ENCODE measurements at places on chromosomes 3 and 15. TPM values are rescaled to one million over a fixed set of nuclear protein-coding genes. Genes with fewer than 3 reads are reported as not detected.

Gene PLA2G4D
- total RNA-seq: not detected

Gene SSUH2
- not detected for total RNA-seq

Gene GOLGA8T
- 2.6 TPM for total RNA-seq

Gene THSD4
- total RNA-seq: not detected

Gene APOD
- total RNA-seq: not detected

Gene ROPN1
- not detected for total RNA-seq

Gene CGNL1
- not detected for total RNA-seq

Gene CDV3
- total RNA-seq: 183 TPM

Gene HIGD2B
- total RNA-seq: 0.62 TPM

Gene PLA2G4E
- total RNA-seq: not detected

Gene DAZL
- total RNA-seq: not detected

Gene SLC12A8
- 0.79 TPM for total RNA-seq

Gene TFRC
- 168 TPM for total RNA-seq

Gene UBE2Q2
- 27.5 TPM for total RNA-seq

Gene PLXNB1
- 4.5 TPM for total RNA-seq

Gene ACTRT3
- total RNA-seq: 0.44 TPM

Gene EPHA3
- total RNA-seq: not detected

Gene GPR176
- 0.14 TPM for total RNA-seq

Gene CFAP100
- not detected for total RNA-seq

Gene ZPLD1
- total RNA-seq: not detected

Gene GXYLT2
- not detected for total RNA-seq

Gene TGM5
- total RNA-seq: 0.11 TPM

Gene LOXL1
- total RNA-seq: 8.8 TPM

Gene PIGZ
- total RNA-seq: 1.4 TPM

Gene FOXB1
- 0.74 TPM for total RNA-seq

Gene CYP8B1
- total RNA-seq: not detected

Gene RSL24D1
- total RNA-seq: 96.0 TPM

Gene SKOR1
- total RNA-seq: 0.71 TPM

Gene BNC1
- not detected for total RNA-seq

Gene DNAJC19
- total RNA-seq: 51.7 TPM

Gene IL5RA
- total RNA-seq: 0.64 TPM

Gene ACTC1
- not detected for total RNA-seq

Gene KNG1
- not detected for total RNA-seq

Gene TMCO5A
- total RNA-seq: not detected

Gene GOLGA8G
- total RNA-seq: not detected

Gene HCLS1
- 316 TPM for total RNA-seq
